ENCODE measurements at places on chromosomes 5 and 9. TPM values are rescaled to one million over a fixed set of nuclear protein-coding genes. Genes with fewer than 3 reads are reported as not detected.

Gene TMEM252
- not detected for total RNA-seq

Gene CYSRT1
- 1.1 TPM for total RNA-seq

- DNase-seq: no peak
Observed at GRCh38 chr5:90933298-90933697, 374.7 kb downstream of the ADGRV1 start.

- no peak for DNase-seq
Observed at GRCh38 chr9:129549684-129550083, 71.2 kb downstream of the C9orf50 start.

DNA sequence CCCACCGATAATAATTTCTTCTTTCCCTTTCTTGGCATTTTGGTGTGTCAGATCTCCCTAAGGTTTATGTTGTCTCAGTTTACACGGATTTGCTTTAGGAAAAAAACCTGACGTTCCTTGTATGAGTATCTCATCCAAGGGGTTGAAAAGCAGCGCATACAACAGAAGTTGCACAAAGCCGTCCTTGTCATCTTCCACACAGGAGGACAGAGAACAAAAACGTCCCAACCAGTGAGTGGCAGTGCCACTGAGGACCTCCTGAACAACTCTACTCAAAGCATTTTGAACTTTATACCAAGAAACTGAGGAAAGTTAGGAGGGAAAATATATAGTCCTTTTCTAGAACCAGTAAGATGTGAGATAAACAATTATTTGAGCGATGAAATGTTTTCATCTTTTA, 547.0 kb downstream of the PDE4D start:
- DNase-seq: no peak

GRCh38 chr5:134143431-134143830, 28.9 kb downstream of the TCF7 start:
- DNase-seq: no peak

- DNase-seq: no peak
Observed at GRCh38 chr9:8560560-8561525, 761.3 kb upstream of the DMAC1 start.
